ENCODE measurements at places on chromosomes 12 and 14.

DNA sequence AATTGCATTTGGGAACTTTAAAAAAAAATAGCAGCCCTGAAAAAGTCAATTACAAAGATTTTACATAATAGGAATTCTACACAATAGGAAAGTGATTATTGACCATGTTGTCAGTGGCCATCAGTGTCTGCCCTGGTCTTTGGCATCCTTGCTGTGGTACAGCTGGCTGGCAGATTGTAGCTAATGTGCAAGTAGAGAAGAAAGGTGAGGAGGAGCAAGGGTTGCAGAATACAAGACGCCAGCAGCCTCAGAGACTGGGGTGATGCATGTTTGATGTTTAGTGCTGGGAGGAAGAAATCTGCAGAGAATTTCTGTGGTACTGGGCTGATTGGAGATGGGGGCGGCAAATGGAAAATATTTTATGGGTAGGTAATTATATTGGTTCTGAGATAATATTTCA is 322.9 kb downstream of the TMEM117 start:
- DNase-seq: no peak

- DNase-seq: no peak
Observed at GRCh38 chr12:40565029-40565633, 127.1 kb upstream of the CNTN1 start.

- DNase-seq: no peak
Observed at GRCh38 chr14:73492043-73492552, 1.4 kb downstream of the RIOX1 start.

DNA sequence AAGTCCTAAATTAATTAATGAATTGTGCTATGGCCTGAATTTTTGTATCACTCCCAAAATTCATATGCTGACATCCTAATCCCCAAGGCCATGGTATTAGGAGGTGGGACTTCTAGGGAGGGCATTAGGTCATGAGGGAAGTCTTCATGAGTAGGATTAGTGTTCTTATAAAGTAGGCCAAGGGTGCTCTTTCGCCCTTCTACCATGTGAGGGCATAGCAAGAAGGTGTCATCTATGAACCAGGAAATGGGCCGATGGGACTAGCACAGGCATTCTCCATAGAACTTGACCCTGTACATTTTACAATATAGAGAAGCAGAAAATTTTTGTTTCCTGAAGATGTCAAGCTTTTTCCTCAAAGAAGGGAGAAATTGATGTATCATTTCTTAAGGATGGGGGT is 12.5 kb downstream of the SYT10 start:
- no peak for DNase-seq

DNA sequence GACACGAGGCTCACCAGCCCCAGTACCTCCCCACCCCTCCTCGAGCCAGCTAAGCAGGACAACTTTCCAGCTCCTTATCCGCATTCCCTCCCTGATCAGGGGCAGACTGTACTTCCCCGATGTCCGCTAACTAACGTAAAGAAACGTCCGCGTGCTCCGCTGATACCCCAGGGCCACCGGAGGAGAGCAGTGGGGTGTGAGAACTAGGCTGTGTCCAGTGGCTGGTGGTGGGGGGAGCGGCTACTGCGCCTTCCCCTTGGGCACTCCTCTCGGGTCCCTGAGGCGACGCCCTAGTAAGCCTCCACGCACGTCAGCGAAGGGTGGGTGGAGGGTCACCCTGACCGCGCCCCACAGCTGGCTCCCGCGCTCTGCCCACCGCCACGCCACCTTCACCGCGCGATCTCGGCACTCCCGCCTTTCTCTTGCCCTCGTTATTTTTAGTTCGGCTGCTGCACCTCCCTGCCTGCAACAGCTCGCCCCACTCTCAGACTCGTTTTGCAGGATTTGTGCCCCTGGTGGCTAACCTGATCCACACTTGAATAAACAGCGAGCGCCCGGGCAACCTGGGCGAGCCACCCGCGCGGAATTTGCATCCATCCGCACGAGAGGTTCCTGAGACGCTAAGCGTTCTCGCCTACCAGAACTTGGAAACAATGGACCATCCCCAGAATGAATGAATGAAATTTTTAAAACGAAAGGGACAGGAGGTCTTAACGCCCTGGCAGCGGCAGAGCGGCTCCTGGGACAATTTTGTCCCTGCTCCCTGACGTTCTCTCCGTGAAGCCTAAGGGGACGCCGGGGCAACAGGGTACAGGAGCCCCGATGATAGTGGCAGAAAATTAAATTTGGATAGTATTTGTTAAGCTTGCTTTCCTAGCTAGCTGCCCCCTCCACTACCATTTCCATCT is 6.9 kb upstream of the BMP4 start:
- DNase-seq: no peak

- DNase-seq: no peak
Observed at GRCh38 chr14:56807386-56808109, 2.7 kb downstream of the OTX2 start.

DNA sequence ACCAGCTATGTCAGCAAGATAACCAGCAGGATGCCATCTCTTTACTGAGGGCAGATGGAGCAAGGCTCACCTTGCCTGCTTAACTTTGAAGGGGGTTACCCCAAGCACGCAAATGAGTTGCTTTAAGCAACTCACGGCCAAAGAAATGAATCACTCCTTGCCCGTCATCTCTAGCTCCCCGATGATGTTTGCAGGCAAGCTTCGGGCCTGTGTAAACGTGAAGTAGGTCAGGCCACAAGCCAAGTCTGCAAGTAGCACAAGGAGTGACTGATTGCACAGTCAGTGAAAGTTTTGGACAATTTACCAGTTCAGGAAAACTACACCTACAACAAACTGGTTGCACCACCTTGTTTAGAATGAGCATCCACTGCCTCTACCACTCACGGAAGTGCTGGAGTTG is 699.7 kb upstream of the TBX3 start:
- DNase-seq: no peak

- DNase-seq: peak; percentile 34
Observed at GRCh38 chr12:32499048-32499447, 99.7 kb downstream of the FGD4 start.

GRCh38 chr12:116710370-116711150 is 27.3 kb downstream of the SPRING1 start:
- no peak for DNase-seq

GRCh38 chr12:91320999-91321398 is 138.4 kb upstream of the DCN start:
- DNase-seq: no peak

DNA sequence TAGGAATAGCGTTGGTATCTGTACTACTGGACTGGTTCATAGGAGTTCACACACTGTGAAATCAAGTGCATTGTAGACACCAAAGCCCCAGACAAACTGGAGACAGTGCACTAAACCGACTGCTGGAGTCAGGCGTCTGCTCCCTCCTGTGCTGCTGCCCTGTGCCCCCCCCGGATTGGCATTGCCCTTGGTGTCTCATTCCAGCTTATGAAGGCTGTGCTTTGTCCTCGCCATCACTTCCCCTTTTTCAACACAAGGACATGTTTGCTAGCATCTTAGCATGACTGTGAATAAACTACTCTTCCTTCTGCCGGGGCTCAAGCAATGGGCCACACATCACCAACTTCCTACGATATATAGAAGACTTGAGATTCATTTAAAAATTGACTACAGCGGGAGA is 84.0 kb downstream of the TMCC3 start:
- DNase-seq: no peak

GRCh38 chr14:56328021-56328420 is 209.8 kb downstream of the PELI2 start:
- no peak for DNase-seq

DNA sequence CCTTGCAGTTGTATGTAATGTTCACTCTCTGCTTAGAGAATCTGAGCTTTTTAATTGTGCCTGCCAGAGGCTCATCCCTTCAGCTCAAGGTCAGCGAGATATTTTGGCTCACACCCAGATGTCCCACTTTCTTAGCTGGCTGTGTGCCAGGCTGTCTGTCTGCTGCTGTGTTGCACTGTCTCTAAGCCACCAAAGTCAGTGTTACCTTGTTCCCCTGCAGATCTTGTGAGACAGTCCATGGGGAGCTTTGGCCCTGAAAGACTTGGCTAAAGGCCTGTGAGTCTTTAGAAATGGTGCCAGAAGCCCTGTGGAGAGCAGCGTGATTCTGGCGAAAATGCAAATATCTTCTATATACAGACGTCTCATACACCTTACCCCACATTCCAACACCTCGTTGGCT is 293.7 kb downstream of the TTC6 start:
- DNase-seq: no peak

- DNase-seq: no peak
Observed at GRCh38 chr12:109738209-109738608, 24.6 kb downstream of the FAM222A start.

GRCh38 chr14:96191353-96191752 is 13.3 kb upstream of the BDKRB2 start:
- DNase-seq: no peak

- no peak for DNase-seq
Observed at GRCh38 chr12:104462931-104463339, 6.2 kb downstream of the CHST11 start.

GRCh38 chr12:124321556-124322270 is 26.8 kb downstream of the RFLNA start:
- DNase-seq: no peak

DNA sequence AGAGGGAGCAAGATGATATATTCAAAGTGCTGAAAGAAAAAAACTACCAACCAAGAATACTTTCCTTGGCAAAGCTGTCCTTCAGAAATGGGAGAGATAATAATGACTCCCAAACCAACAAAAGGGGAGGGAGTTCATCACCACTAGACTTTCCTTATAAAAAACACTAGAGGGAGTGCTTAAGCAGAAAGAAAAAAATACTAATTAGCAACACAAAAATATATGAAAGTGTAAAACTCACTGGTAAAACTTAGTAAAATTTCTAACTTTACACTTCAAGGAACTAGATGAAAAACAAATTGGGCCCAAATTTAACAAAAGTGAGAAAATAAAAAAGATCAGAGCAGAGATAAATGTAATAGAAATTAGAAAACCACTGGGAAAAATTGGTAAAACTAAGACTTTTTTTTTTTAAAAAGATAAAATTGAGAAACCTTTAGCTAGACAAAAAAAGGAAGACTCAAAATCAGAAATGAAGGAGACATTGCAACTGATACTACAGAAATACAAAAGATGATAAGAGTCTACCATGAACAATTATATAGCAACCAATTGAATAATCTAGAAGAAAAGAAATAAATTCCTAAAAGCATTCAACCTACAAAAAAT is 60.4 kb upstream of the FAR2 start:
- no peak for DNase-seq

- no peak for DNase-seq
Observed at GRCh38 chr12:124369055-124369826, 74.3 kb downstream of the RFLNA start.

GRCh38 chr12:11927286-11927935 is 143.3 kb upstream of the BCL2L14 start:
- no peak for DNase-seq

GRCh38 chr12:15230751-15231150 is 9.5 kb upstream of the RERG start:
- DNase-seq: no peak

- DNase-seq: no peak
Observed at GRCh38 chr12:72110937-72111650, 161.1 kb upstream of the TRHDE start.

DNA sequence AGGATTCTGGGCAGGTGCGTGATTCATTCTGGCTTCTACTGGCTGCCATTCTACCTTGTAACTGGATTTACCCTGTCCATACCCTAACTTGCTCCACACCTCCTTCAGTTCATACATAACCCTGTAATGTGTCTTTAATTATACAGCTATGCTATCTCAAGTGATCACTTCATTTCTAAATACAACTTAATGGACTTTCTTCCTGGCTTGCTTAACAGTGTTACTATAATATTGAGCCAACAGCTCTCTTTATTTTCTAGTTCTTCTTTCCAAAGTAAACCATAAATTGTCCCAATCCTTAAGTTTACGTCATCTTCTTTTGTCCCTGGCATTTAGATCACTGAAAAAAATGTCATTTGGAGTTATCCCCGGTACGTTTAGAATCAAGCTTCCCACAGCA is 75.9 kb upstream of the KCNJ8 start:
- no peak for DNase-seq

- DNase-seq: no peak
Observed at GRCh38 chr14:89171168-89171567, 245.9 kb downstream of the FOXN3 start.

DNA sequence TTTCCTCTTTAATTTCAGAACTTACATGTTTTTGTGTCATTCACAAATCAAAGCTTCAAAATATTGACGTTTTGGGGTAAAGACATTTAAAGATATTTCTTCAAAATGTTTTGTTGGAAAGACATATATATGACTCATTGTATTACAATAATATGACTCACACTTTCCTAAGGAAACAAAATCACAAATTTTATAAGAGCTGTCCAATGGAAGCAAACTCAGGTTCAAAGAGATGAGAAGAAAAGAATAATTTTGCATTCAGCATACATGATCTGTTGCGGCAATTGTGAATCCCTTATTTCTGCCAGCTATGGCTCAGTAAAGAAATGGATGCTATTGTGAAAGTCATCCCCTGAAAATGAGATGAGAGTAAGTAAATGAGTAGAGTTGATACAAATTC is 82.7 kb downstream of the GRIP1 start:
- no peak for DNase-seq

DNA sequence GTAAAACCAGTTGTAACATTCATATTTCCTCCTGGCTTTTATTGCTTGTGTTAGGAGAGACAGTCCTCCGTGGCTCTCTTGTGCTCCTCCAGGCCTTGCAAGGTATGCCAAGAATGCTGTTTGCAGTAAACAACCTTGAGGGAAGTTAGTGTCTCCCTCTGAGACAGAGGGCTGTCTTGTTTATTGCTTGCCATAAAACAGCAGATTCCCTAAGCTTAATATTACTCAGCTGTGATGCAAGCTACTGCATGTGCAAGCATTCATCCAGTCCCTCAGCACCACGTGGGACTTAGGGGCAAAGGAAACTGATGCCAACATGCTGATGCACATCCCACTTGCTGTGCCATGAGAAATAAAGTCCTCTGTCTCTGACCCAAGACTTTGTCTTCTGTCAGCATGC is 6.6 kb downstream of the POMT2 start:
- no peak for DNase-seq

- no peak for DNase-seq
Observed at GRCh38 chr12:20211541-20211940, 156.8 kb upstream of the PDE3A start.

- DNase-seq: no peak
Observed at GRCh38 chr14:68644101-68644500, 148.8 kb downstream of the ZFP36L1 start.

DNA sequence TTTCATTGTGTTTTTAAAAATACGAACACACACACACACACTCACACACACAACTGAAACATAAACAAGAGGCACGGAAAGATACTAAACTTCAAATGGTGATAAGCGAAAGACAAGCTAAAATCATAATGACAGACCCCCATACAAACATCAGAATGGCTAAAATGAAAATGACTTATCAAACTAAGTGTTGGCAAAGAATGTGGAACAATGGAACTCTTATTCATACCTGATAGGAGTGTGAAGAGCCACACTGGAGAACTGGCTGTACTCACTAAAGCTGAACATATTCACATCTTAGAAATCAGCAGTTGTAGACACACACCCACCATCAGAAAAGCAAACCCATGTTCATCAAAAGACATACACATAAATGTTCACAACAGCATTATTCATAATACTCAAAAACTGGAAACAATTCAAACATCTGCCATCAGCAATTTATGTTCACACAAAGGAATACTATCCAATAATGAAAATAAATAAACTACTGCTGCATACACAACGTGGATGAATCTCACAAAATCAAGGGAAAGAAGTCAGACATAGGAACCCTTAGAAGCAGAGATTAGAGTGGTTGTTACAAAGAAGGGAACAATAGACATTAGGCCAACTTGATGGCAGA is 11.8 kb downstream of the STXBP6 start:
- no peak for DNase-seq

- no peak for DNase-seq
Observed at GRCh38 chr14:75539561-75540478, 17.6 kb downstream of the BATF start.

- no peak for DNase-seq
Observed at GRCh38 chr14:58978343-58978742, 210.1 kb upstream of the DAAM1 start.
